ENCODE measurements at places on chromosomes 13 and 19. TPM values are rescaled to one million over a fixed set of nuclear protein-coding genes. Genes with fewer than 3 reads are reported as not detected.

DIAPH3 gene
- total RNA-seq: 25.1 TPM

ZFP14 gene
- total RNA-seq: 1.8 TPM

ZSCAN5C gene
- total RNA-seq: not detected

- no peak for DNase-seq
Measured at GRCh38 chr13:59856281-59856810, 307.4 kb downstream of the DIAPH3 start.

- DNase-seq: peak; percentile 73
Measured at GRCh38 chr19:44603201-44603945, 10.0 kb upstream of the IGSF23 start.

GRCh38 chr13:109818886-109819285 lies 32.5 kb upstream of the IRS2 start:
- peak; percentile 4 for DNase-seq

GRCh38 chr13:93116809-93117208 lies 109.8 kb upstream of the GPC6 start:
- DNase-seq: no peak

DNA sequence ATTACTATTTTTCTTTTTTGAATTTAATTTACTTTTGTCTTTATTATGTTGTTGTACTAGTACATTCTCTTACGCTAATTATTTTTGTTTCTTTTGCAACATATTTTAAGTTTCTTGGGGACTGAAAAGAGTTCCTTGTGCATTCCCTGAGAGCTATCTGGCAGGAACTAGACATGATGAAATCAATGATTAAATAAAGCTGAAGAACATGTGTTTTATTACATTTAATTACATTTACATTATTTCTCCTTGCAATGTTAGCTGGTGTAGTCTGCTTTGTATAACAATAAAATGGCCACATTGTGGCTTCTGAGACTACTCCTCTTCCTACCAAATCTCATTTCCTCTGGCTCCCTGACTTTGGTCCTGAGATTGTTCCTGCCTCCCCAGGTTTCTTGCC lies 244.9 kb downstream of the NDFIP2 start:
- DNase-seq: no peak

- no peak for DNase-seq
Measured at GRCh38 chr19:32652894-32653598, 21.9 kb downstream of the ANKRD27 start.

- no peak for DNase-seq
Measured at GRCh38 chr13:99295488-99296252, 11.5 kb downstream of the GPR183 start.
